T-helper 22 cell (primary cell): ENCODE measurements at places on chromosomes 12 and 14.

DNA sequence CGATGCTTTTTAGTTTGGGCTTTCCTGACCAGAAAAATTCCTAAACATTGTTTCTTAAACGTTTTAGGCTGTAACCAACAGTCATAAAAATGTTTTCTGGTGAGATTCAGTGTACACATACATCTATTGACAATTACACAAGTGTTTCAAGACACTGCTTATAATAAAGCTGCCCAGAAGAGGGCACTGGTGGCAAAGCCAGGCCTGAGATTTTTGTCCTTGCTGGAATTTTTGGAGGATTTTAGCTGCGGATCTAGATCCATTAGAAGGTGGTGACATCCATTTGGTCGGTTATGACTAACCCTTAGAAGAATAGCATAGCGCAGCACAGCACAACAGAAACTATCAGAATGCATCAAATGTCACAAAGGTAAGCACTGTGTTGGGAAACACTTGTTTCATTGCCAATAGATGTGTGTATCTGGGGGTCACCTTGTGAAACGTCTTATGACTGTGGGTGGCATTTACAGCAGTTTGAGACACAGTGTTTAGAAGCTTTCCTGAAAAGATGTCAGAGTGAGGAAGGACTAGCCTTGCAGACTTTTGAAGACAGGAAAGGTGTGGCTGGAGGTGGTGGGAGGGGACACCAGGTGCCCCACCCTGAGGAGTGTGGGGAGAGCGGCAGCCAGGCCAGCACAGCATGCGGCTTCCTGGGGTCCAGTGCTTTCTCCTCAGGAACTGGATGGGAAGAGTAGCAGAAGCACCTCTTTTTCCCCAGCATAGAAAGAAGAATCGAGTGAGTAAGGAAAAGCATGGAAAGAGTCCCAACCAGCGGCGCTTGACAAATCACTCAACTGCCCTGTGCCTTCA lies 54.7 kb upstream of the FKBP4 start:
- DNase-seq, result no peak

- DNase-seq, result no peak
Observed at GRCh38 chr12:14314801-14315200, 50.7 kb upstream of the ATF7IP start.

DNA sequence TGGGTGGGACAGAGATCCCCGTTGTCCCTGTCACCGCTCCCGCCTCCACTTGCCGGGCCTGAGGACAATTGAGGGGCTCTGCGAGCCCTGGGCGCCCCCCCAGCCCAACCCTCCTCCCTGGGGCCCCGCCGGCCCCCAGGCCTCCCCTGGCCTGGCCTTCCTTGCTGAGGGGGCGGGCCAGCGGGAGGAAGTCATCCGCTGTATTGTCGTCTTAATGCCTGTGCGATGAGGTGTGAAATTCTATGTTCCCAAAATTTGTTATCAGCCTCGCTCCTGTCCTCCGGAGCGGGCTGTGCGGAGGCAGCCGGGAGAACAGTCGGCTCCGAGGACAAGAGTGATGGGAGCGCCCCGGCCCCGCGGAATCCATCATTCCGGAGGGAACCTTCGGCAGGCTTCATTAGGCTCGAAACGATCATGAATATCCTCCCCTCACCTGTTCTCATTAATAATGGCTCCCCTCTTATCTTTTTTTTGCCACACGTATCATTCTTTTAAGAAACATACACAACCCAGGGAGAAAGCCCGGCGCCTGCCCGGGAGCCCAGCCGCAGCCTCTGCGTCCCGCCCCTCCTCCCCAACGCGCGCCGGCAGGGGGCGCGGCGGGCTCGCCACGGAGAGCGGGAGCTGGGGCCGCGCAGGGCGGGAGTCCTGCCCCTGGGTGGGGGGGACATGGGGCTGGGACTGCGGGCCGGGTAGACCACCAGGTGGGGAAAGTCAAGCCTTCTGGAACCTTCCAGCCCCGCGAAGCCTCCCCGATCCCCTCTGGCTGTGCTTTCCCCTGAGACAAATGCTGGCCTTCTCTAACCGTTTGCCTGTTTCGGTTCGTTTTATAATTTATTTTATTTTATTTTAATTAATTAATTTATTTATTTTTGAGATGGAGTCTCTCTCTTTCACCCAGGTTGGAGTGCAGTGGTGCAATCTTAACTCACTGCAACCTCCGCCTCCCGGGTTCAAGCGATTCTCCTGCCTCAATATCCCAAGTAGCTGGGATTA lies 17.1 kb upstream of the DLK1 start:
- no peak for DNase-seq

DNA sequence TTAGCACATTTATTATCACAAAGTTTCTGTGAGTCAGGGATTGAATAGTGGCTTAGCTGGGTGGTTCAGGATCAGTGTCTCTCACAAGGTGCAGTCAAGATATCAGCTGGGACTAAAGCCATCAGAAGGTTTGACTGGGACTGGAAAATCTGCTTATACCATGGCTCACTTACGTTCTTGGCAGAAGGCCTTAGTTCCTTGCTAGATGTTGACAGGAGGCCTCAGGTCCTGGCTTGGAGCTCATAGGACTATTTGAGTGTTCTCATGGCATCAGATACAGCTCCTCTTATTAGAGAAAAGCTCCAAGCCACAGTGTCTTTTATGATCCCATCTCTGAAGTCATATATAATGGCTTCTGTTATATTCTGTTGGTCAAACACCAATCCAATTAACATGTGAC lies 127.3 kb downstream of the SLC6A15 start:
- no peak for DNase-seq

DNA sequence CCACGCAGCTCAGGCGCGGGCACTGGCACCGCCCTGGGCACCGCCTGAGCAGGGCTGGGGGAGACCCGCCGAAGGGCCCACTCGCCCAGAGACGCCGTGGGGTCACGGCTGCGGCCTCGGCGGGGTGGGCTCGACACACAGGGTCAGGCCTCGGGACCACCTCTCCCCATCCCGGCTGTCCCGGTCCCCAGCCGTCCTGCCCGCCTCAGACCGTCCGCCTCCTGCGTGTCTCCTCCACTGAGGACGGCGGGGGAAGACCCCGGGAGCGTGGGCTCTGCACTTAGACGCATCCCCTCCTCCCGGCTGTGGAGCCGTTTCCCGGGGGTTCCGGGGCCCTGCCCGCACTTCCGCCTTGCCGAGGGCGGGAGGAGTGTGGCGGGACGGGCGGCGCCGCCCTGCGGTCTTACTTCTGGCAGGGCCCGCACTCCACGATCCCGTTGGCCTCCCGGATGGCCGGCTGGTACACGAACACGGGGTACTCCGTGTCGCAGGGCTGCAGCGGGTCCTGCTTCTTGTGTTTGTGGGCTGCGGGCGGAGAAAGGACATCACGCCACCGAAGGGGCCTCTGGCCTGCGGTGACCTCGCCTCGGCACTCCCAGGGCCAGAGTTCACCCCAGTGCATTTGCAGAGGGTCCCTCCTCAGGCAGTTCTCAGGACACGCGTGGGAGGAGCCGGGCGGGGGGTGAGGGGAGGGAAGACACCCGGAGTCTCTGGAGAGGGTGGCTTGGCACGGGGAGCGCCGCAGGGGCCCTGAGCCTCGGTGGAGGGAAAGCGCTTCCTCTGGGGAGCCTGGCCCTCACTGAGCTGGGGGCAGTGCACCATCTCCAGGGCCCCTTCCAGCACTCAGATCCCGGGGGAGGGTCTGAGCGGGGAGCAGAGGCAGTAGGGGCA lies 23.1 kb upstream of the LRTM2 start:
- peak; percentile 57 for DNase-seq

GRCh38 chr12:6369916-6370575 lies 5.3 kb downstream of the SCNN1A start:
- no peak for DNase-seq

- no peak for DNase-seq
Observed at GRCh38 chr14:29410581-29410980, 517.1 kb downstream of the PRKD1 start.

DNA sequence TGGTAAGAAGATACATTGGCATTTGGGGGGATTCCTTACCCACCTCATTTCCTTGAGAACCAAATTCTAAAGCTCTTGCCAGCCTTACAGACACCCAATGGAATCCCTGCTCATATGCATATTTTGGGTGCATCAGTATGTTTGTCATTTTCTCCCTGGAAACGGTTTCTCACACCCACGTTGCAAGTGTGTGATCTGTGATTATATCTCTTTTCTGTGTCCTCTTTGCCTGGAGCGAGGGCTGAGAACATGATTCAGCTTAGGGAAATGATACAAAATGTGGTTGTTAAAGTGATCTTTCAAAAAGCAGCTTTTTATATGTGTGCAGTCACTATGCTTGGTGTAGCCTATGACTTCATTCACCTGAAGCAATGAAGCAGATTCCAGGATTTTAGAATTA lies 52.0 kb downstream of the KCNMB4 start:
- DNase-seq, result no peak

- DNase-seq, result no peak
Observed at GRCh38 chr12:47837190-47838171, 17.8 kb upstream of the HDAC7 start.
